Ascending aorta (tissue), 2 donors: ENCODE measurements at places on chromosomes 7 and 10. TPM values are rescaled to one million over a fixed set of nuclear protein-coding genes. Genes with fewer than 3 reads are reported as not detected.
A peak's percentile ranks its signal among the peaks of the same experiment; 100 is the strongest.

GRCh38 chr10:77456414-77456813, 181.2 kb downstream of the KCNMA1 start:
- H3K36me3 ChIP-seq: no peaks in the 10 kb centered on the region
- H3K4me1 ChIP-seq: peaks cover 2% of the 10 kb centered on the region
- no peak overlapping the region for H3K4me3 ChIP-seq
- H3K27me3 ChIP-seq: no peaks in the 10 kb centered on the region
- no peak overlapping the region for H3K27ac ChIP-seq

DNA sequence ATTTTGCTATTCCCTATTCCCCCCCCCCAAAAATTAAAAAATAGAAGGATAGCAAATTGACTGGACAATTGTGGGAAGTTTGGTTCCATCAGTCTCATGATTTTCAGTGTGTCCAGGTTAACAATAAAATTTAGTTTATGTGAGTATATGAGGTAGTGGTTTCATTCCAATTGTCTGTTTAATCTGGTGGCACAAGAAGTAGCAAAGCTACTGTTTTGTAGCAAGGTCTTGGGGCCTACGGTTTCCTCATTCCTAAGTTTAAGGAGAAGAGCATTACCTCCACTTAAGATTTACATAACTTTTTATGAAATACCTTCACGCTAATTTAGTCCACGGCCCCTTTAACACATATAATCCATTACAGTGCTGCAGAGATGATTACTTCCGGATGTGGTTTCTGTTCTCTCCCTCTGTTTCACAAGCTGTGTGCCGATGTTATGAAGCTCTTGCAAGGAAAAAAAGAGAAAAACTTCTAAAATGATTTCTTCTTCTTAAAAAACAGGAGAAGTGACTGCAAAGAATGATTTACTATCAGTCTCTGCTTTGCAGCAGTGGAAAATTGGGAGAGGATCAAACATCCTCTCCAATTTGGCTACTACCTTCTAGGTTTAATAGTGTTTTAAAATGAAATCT, 32.7 kb upstream of the NPVF start:
- no peak for DNase-seq
- no peaks in the 10 kb centered on the region for H3K4me1 ChIP-seq
- H3K27me3 ChIP-seq: no peaks in the 10 kb centered on the region
- no peaks in the 10 kb centered on the region for H3K36me3 ChIP-seq
- no peak overlapping the region for H3K27ac ChIP-seq
- H3K4me3 ChIP-seq: no peak overlapping the region

DNA sequence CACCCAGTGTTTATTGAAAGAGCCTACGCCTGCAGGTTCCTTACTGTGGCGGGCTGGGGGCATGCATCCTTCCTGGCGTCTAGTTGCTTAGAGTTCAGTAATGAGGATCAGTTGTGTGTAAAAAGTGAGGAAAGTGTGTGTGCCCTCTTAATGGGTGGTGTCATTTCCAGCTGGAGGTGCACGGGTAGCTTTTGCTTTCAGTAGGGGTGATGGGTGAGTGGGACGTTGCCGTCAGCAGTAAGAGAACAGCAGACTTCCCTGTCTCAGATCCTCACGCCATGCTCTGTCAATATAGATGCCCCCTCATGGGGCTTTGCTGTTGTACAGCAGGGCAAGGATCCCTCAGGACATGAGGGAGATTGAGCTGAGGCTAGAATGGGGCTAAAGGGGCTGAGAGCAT, 352.6 kb upstream of the GALNT17 start:
- no peaks in the 10 kb centered on the region for H3K27me3 ChIP-seq
- H3K4me1 ChIP-seq: no peaks in the 10 kb centered on the region
- no peak for DNase-seq
- no peak overlapping the region for H3K27ac ChIP-seq
- H3K36me3 ChIP-seq: peaks cover 47% of the 10 kb centered on the region

DNA sequence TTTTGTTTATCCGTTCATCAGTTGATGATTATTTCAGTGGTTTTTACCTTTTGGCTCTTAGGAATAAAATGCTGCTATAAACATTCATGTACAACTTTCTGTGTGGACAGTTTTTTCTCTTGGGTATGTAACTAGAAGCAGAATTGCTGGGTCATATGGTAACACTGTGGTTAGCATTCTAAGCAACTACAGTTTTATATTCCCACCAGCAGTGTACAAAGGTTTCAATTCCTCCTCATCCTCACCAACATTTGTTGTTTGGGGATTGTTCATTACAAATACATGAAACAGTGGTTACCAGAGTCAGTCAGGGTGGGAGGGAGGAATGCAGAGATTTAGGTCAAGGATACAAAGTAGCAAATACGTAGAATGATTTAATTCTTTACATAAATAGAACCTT, 97.0 kb downstream of the NPSR1 start:
- no peak for DNase-seq
- H3K4me3 ChIP-seq: no peak overlapping the region
- H3K27me3 ChIP-seq: no peaks in the 10 kb centered on the region
- H3K36me3 ChIP-seq: no peaks in the 10 kb centered on the region
- no peaks in the 10 kb centered on the region for H3K4me1 ChIP-seq

DNA sequence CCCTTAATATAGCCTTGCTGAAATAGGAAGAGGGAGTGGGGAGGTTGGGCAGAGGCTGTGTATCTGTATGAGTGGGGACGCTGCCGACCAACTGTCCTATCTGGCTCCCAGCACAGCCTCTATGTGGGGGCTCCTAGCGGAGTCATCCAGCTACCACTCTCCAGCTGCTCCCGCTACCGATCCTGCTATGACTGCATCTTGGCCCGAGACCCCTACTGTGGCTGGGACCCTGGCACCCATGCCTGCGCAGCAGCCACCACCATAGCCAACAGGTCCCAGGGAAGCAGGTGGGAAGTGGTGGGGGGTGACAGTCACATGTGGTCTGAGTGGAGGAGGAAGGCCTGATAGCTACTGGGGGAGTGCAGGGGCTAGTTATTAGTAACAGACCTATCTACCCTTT, 6.6 kb downstream of the MRPL43 start:
- H3K4me3 ChIP-seq: no peak overlapping the region
- H3K27me3 ChIP-seq: no peaks in the 10 kb centered on the region
- DNase-seq: peak; percentile 40
- no peaks in the 10 kb centered on the region for H3K4me1 ChIP-seq
- H3K27ac ChIP-seq: no peak overlapping the region

DNA sequence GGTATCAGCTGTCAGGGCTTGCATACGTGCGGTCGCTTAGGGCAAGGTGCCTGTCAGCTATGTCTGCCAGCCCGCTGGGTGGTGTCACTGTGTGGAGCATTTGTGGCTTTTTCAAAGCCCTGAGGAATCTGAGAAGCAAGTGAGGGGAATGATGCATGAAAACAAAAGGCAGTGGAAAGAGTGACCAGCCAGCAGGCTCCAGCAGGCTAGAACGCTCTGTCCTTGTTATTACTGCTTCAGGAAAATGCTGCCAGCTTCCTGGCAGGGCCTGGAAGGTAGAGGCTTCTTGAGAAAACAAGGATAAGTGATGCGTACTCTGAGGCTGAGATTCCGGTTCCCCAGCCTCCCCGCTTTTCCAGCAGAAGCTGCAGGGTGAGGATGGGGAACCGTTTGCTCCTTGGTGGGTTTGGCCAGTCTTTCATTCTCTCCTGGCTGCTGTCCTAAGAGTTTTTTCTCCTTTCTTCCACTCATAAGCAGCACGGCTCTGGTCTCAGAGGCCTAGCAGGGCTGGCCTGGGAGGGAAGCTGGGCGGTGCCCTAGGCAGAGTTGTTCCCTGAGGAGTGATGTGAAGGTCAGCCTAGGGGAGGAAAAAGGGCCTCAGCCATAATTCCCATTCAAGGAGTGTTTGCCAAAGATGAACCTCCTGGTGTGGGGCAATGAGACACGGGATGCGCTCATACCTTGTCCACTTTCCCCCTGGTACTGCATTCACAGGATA, 42.8 kb upstream of the MKLN1 start:
- H3K4me3 ChIP-seq: peak overlapping the region; percentile 29
- H3K4me1 ChIP-seq: peaks cover 28% of the 10 kb centered on the region
- no peaks in the 10 kb centered on the region for H3K27me3 ChIP-seq
- DNase-seq: peak; percentile 53
- no peaks in the 10 kb centered on the region for H3K36me3 ChIP-seq

DNA sequence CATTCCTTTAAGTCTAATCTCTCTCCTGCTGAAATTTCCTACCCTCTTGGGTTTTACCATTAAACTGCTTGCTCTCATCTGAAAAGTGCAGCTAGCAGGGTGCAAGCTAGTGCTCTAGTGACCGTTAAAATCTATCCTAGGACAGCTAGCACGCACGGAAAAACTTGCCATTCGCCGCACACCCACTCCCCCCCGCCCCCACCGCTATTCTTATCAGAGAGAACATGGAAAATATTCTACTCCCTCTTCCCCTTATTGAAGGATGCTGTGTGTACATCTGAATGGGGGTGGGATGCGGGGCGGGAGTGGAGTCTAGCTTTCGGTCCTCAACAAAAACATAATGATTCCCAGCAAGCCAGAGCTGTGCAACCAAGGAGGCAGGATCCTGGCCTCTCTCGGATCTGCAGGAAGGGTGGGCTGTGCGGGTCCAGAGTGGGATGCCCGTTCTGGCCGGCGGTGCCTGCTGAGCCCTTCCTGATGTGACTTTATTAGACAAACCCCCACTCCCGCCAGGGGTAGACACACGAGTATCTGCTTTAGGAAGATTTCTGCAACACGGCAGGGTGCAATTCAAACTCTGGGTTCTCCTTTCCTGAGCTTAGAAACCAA, 1.1 kb upstream of the ADRA2A start:
- no peaks in the 10 kb centered on the region for H3K36me3 ChIP-seq
- H3K27ac ChIP-seq: no peak overlapping the region
- peaks cover 9% of the 10 kb centered on the region for H3K27me3 ChIP-seq

The FXYD4 gene
- not detected for total RNA-seq

The STRIP2 gene
- 2.3 TPM for total RNA-seq

The TRIM50 gene
- not detected for total RNA-seq

The GALNT17 gene
- total RNA-seq: 29.8 TPM

The COBL gene
- 0.11 TPM for total RNA-seq
